ENCODE measurements at places on chromosomes 11 and 22. TPM values are rescaled to one million over a fixed set of nuclear protein-coding genes. Genes with fewer than 3 reads are reported as not detected.

SLC22A25 gene
- total RNA-seq, result not detected

NUDT8 gene
- 35.6 TPM for total RNA-seq

GGT5 gene
- total RNA-seq, result 7.7 TPM

CDC42EP2 gene
- total RNA-seq, result 3.3 TPM

OR2AG2 gene
- total RNA-seq, result not detected

RAB3IL1 gene
- 12.0 TPM for total RNA-seq

TMEM45B gene
- not detected for total RNA-seq

Data from heart left ventricle (tissue), 16 donors.